ENCODE measurements at places on chromosomes 6 and 20.

GRCh38 chr6:117449549-117450439 is 24.1 kb upstream of the ROS1 start:
- DNase-seq: peak; percentile 75

DNA sequence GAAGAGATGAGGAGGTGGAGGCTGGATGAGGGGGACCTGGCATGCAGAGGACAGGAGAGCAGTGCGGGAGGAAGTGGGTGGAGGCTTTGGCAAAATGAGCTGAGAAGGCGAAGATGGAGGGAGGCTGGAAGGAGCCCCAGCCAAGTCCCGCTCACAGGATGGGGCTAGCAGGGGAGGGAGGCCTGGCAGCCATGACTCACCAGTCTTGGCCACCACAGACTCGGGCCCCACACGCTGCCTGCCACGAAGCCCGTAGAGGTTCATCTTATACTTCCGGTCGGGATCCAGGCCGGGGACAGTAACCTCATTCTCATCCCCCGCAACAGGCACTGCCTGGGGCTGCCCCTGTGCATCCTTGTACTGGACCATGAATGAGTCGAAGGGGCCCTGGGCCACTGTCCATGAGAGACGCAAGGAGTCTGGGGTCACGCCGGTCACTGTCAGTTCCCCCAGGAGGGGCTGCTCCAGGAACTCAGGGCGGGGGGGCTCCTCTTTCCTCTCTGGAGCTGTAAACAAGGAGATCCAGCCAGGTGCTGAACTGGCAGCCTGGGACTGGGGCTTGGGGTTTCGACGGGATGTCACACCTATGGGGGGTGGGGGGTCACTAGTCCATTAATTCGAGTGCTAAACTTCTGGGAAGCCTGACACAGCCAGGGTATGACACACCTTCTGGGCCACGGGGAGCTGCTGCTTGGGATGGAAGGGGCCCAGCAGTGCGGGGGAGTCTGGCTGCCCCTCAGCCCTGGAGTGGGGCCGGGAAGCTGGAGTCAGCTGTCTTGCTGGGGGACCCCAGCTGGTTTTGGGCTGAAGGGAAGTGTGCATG is 27.8 kb downstream of the TNXB start:
- DNase-seq: peak; percentile 78

GRCh38 chr6:35260591-35261570 is 1.3 kb downstream of the ZNF76 start:
- no peak for DNase-seq

- DNase-seq: no peak
These were observed 70.8 kb upstream of the AHI1 start for GRCh38 chr6:135568379-135568778.

- DNase-seq: no peak
These were observed 17.1 kb downstream of the FOXF2 start for GRCh38 chr6:1406306-1407072.

- DNase-seq: no peak
These were observed 219.6 kb downstream of the CD83 start for GRCh38 chr6:14337152-14337551.

DNA sequence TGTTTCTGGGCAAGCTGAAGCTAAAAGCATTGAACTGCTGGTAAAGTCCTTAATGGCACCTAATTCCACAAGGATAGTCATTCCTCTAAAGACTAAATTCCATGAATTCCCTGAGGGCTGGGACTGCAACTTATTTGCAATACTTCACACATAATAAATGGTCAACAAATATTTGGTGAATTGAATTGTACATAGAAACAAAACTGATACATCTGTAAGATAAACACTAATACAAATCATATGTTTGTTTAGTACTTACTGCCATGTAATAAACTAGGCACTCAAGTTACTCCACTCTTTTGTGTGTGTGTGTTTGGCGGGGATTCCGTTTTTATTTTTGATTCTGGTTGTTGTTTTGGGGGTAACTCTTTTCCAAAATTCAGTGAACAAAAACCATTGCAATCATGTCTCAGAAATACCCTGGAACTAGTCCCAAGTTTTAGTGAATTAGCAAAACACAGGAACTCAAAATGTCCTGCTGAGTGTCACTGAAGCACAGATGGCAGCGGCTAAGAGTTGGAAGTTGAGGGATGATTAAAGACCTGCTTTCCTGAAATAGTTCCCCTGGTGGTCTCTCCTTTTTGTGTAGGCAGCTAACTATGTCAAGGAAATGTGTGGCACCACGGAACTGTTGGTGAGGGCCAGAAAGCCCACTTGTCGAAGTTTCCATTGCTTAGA is 74.8 kb upstream of the SNRPB2 start:
- no peak for DNase-seq

DNA sequence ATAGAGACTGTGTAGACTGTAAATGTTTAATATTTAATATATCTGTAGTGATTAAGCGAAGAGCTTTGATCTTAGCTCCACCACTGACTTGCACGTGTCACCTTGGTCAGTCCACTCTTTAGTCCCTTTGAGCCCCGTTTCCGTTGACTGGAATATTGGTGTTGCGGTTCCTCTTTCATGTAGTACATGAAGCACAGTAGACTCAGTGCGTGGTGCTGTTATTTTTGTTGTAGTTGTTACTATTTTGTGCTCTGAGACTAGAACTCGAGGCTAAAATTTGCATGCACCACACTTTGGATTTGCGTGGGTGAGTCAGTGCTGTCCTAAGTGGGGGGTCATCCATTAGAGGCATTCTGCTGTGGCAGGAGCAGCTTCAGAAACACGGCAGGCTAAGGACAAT is 291.4 kb downstream of the QKI start:
- no peak for DNase-seq

DNA sequence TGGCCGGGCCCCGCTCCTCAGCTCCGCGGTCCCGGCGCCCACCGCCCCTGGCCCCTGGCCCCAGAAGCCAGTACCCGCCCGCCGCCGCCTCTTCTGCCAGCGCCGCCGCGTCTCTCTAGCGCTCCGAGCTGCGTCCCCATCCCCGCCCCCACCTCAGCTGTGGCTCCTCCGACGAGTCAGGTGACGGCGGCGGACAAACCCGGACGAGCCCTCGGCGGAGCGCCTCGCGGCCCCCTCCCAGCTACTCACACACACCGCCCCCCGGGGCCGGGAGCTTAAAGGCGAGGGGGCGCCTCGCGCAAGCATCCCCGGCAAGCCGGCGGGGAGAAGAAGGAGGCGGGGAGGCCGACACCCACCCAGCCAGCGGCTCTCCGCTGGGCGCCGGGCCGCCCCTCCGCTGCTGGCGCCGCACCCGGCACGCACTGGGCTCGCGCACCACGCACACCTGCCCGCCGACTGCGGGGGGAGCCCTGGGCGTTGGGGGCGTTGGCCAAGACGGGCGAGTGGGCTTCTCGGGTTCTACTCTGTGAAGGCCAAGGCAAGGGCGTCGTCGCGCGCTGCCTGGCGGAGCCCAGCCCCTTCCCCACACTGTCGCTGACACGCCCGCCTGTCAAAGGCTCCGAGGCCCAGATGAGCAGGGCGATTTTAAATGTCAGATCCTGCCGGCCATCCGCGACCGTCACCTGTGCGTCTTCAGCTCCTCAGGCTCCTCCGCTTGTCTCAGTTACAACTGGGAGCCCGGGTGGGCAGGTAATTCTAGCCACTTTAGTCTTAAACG is at the start of gene SNAP91:
Gene SNAP91 (minus strand): TSS at position 132 of the 778 bp plus-strand sequence. CDS start 1,174 bp downstream, outside the sequence.
- no peak for DNase-seq

GRCh38 chr6:92922216-92922806 is 497.0 kb downstream of the EPHA7 start:
- no peak for DNase-seq

DNA sequence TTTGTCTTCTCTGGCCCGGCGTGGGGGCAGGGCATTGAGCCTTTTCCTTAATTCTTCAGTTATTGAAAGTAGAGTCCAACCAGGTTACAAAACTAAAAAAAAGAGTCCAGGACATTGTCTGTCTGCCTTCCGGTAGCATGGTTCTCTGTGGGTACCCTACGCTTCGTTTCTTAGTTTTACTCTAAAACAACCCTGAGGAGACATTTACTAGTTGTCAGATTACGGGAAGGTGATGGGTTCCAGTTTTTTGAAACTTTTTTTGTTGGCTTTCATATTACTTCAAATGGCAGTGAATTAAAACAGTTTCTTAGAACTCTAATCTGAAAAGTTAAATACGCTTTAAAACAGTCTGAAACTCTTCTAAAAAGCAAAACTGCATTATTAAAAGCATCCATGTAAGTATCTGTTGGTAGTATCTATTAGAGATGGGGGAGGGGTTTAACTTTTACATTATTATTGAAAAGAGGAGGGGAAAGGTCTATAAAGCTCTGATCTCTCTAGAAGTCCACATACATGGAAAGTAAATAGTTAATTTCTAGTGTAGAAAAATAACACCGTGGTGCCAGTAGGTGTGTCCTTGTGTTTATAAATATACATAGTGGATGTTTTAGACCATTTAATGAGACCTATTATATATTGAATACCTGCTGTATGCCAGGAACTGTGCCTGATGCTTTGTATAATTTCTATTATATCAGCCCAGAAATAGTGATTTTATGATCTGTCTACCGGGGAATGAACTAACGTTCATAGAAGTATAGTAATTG is 2.2 kb downstream of the BICRAL start:
- peak; percentile 17 for DNase-seq

DNA sequence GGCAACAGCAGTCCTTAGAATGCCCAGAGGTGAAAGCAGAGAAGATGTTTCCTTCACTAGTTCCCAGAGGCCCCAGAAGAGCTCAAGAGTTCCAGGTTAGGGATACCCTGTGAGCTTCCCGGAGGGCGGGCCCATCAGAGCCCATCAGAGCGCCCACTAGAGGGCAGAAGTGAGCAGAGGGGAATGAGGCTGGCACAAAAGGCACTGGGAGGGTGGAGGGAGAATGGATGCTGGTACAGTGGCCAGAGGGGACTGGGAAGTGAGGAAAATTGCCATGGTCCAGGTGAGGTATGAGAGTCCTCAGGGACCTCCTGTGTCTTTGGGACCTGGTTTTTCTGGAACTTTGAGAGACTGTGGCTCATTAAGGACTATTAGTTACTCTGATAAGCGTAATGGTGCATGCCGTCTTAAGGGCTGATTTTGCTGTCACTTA is 57.3 kb downstream of the LINC00237 start:
- DNase-seq: peak; percentile 48

DNA sequence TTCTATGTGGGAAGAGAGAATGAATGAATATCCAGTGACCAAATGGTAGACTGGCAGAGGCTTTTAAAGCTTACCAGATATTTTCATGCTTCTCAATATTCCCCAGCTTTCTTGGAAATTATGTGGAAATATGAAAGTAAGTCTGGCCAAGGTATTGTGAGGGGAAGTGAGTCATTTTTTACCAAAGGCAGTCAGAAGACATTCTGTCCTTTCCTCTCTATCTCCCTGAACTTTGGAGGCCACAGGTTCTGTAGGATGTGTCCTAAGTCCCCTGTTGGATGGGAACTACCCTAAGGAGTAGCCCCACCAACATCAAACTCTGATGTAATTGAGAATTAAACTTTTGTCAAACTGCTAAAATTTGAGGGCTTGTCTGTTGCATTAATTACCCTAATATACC is 593.8 kb upstream of the NRSN1 start:
- no peak for DNase-seq

- no peak for DNase-seq
These were observed 429.1 kb upstream of the HTR1E start for GRCh38 chr6:86508230-86508629.

DNA sequence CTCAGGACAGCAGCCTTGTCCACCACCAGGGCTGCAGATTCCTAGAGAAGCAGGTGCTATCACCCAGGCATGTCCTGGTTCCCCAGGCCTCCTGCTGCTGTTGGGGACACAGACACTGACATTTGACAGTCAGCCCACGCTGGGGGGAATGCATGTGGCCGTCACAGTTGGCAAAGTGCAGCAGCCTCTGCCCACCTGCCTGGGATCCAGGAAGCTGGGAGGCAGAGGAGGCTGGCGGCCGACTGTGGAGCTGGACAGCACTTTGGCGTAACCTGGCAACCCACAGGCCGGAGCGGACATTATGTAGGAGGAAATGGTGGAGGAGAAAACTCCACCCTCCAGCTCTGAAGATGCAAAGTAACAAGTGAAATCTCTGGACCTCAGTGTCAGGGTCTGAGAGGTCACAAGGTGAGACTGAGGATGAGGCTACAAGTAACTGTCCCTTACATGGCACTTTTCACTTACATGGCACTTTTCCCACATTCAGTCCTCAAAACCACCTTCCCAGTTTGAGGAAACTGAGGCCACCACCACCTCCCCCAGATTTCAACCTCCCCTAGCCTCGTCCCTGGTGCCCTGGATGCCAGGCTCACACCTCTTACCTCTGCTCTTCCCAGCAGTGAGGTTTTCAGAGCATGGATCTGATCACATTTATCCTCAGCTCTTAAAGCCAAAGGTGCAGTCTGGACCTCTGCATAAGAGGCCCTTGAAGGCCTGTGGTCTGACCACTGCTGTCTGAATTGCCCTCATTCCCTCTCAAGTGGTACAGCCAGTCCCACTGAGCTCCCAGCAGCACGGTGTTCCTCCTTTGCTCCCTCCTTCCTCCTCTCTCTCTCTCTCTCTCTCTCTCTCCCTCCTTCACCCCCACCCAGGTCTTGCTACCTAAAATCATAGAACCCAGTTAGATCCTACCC is 8.7 kb downstream of the MAP1LC3A start:
- DNase-seq: no peak

GRCh38 chr6:118923035-118923434 is 11.9 kb downstream of the MCM9 start:
- no peak for DNase-seq

GRCh38 chr6:15206887-15207286 is 39.0 kb upstream of the JARID2 start:
- DNase-seq: no peak

- DNase-seq: no peak
These were observed 175.0 kb downstream of the CBLN4 start for GRCh38 chr20:55830121-55830827.

- peak; percentile 5 for DNase-seq
These were observed 138.1 kb upstream of the MARCKS start for GRCh38 chr6:113719064-113719463.

DNA sequence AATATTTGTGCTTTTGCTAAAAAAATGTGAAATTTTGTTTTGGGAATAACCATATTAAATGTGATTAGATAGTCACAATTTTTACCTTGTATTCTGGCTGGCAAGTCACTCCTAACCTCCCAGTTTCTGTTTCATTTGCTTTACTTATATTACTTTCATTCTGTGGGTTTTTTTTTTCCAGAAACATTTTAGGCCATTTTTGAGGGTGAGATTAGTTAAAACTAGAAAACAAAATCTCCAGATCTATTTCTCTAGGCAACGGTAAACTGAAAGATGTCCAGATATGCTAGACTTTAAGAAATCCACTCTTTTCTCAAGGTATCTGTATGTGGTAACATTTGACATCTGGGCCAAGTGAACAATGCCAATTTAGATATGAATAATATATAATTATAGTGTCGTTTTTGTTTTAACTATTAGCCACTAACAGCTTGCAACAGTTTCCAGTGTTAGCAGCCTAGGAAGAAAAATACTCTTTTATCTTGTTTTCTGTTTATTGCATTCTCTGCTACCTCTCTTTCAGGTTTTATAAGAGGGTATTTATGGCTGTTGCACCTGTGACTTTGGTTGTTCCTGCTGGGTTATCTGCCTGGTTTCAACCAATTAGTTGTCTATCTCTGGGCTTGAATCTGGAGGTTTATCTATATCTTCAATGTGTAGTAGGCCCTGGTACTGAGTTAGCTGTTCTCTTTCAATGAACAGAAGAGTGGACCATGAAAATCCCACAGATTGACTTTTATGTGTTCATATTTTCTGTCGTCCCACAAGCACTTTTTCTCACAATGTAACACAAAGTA is 260.9 kb downstream of the NKAIN2 start:
- DNase-seq: no peak

- no peak for DNase-seq
These were observed 31.1 kb downstream of the RALY start for GRCh38 chr20:34024723-34025351.

GRCh38 chr6:112879920-112880413 is 532.8 kb downstream of the RFPL4B start:
- DNase-seq: no peak

GRCh38 chr6:161369339-161369738 is 95.5 kb upstream of the AGPAT4 start:
- DNase-seq: peak; percentile 92

Measured in ACHN (cell line).